ENCODE measurements at places on chromosomes 5 and 9.

- no peak for DNase-seq
These were observed 235.5 kb upstream of the WWC1 start for GRCh38 chr5:168055961-168056360.

DNA sequence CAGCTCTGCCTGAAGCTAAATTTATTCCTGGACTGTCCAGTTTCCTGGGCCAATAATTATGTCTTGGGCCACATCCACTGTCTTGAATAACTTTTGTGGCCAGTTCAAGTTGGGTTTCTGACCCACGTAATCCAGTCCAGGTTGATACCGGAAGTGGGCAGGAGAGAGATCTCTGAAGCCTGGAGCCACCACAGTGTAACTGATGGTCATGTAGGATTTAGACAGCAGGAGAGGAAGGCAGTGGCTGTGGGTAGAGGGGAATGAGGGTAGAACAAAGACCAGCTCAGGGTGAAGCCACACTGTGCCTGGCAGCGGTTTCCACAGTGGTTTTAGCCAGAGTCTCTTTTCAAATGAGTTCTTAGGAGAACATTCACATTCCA lies 30.2 kb downstream of the SH3PXD2B start:
- no peak for DNase-seq

- DNase-seq: no peak
These were observed 219.2 kb downstream of the ENC1 start for GRCh38 chr5:74421377-74421776.

- DNase-seq: no peak
These were observed 48.8 kb downstream of the ACER2 start for GRCh38 chr9:19457693-19458009.

DNA sequence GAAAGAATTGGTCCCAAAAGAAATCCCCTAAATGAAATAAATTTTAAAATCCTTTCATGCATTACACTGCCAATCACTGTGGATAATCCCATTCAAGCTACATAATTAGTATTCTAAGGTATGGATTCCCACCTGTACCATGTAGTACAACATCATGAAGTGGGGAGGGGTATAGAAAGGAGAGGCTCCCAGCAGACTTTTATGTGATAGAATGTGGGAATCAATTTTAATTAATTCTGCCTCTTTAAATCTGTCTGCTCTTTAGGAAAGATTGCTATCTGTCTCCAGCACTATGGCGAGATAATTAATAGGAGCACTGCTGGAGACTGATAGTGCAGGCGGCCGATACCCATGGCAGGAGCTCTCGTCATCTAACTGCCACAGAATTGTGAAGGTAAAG lies 95.4 kb downstream of the CDH12 start:
- no peak for DNase-seq

- no peak for DNase-seq
These were observed 26.9 kb upstream of the SH3TC2 start for GRCh38 chr5:149089796-149090195.

- DNase-seq: no peak
These were observed 58.8 kb downstream of the KDM4C start for GRCh38 chr9:6816581-6816980.

GRCh38 chr9:130570208-130570607 lies 9.2 kb upstream of the FUBP3 start:
- DNase-seq: no peak

DNA sequence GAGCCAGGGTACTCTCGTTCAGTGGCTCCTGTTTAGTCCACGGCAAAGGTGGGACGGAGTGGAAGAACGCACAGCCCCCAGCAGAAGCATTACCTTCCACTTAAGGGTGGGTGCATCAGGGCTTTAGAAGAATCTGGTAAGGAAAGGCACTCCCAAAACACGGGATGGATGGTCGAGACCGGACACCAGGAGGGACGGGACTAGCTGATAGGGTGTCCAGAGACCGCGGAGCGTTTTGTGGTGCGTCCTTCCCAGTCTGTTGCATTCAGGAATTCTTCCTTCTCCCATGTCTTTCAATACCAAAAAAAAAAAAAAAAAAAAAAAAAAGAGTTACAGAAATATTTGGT lies 545 bp upstream of the CTSV start:
- DNase-seq: no peak

DNA sequence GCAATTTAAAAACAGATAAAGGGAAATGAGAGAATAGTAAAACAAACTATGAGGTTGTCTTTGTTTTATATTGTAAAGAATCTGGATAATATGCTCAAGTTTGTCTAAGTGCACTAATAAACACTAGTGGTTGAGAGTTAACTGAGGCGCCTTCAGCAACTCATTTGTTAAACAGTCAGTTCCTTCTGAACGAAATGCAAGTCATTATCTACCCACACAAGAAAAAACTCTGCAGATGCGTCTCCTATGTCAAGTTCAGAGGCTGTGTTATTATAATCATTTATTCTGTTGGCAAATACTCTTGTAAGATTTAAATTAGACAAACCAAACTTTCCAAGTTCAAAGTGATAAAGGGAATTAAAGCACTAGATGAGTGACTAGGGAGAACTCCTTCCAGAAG lies 20.3 kb upstream of the PCA3 start:
- no peak for DNase-seq

GRCh38 chr9:29981013-29981412 lies 2403.4 kb upstream of the ACO1 start:
- no peak for DNase-seq

DNA sequence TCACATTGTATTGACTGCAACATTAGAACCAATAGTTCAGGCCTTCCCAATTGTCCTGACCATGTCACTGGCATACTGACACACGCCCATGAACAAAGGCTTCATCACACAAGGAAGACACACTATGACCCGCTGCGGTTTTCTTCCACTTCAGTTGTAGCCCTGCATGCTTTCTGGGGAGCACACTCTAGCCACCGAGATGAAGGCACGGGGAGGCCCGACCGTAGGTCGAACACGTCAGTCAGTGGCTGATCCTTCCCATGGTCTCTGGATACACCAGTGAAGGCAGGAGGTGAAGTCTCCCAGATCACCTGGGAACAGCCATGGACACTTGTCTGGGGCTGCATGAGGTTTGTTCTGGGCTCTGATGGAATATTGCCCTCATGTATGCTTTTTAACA lies 224.7 kb downstream of the FSTL4 start:
- no peak for DNase-seq

Measured in activated CD4-positive, CD25-positive, alpha-beta regulatory T cell (primary cell).